ENCODE measurements at places on chromosomes 1 and 21. TPM values are rescaled to one million over a fixed set of nuclear protein-coding genes. Genes with fewer than 3 reads are reported as not detected.

The SPRR1A gene
- not detected for total RNA-seq

The VASH2 gene
- 0.76 TPM for total RNA-seq

The SLC45A1 gene
- 0.73 TPM for total RNA-seq

- no peak for DNase-seq
Observed at GRCh38 chr1:67947114-67947513, 103.3 kb downstream of the DIRAS3 start.

GRCh38 chr1:151995774-151996173 lies 2.1 kb upstream of the S100A10 start:
- no peak for DNase-seq

The CADM3 gene
- 3.2 TPM for total RNA-seq
